ENCODE measurements at places on chromosomes 1 and 21.

DNA sequence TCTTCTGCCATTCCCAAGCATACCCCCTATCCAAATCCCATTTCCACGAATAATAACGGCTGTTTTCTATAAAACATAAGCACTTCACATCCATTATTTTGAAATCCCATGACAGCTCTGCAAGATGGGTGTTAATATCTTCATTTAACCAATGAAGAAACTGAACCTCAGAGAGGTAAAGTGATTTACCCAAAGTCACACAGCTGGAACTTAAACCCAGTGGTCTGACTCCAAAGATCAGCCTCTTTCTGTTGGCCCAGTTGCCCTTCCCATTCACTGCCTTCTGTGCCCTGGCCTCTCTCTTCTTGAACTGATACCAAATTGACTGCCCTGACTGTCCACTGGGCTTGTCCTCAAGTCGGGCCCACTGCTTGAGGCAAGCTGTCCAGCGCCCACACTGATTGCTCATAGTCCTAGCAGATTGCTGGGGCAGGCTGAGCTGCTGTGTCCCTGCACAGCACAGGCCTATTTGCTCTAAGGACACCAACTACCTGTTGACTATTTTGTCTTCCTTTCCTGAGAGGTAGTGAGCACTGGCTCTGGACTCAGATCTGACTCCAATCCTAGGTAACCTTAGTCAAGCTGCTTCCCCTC is 19.3 kb downstream of the TAL1 start:
- DNase-seq, result no peak

DNA sequence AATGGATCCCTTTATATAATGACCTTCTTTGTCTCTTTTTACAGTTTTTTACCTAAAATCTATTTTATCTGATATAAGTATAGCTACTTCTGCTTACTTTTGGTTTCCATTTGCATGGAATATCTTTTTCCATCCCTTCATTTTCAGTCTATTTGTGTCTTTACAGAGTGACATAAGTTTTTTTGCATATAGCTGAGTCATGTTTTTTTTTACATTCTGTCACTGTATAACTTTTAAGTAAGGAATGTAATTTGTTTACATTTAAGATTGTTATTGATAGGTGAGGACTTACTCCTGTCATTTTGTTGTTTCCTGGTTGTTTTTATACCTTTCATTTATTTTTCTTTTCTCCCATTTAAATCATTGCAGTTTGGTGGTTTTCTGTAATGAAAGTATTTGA is 402.7 kb upstream of the ADGRL2 start:
- DNase-seq, result no peak

DNA sequence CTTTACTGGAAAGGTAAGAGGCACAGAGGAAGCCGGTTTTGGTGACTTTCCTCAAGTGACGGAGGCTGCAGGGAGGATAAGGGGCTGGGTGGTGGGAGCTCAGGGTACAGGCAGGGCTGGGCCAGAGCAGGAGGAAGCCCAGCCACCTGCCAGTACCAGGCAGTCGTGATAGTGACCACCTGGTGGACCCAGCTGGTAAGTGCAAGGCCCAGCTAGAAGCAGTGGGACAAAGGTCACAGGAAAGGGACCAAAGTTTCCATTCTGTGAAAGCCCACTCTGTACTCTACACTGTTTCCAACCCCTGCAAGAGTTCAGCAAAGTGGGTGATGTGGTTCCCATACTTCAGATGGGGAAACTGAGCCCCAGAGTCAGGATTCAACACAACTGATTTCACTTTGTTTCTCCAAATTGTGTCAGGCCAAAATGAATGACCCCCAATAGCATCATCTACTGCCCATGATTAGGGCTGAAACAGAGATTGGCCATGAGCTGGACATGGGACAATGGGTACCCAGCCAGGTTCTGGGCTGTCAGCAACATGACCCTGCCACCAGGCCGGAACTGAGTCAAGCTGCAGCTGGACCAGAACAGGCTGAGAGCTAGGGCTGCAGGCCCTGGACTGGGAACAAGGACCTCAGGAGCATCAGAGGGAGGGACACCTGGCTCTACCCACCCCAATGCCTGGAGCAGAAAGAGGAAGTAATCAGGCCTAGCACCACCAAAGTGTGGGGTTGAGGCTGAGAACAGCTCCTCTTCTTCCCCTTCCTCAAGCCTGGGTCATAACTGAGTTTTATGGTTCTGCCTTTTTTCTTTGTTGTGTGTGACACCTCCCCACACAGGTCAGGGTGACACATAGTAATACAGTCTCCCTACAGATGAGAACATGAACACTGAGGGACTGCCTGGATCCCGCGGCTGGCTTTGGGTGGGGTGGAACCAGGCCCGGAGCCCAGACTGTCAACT is 50.2 kb downstream of the KCNN3 start:
- no peak for DNase-seq

DNA sequence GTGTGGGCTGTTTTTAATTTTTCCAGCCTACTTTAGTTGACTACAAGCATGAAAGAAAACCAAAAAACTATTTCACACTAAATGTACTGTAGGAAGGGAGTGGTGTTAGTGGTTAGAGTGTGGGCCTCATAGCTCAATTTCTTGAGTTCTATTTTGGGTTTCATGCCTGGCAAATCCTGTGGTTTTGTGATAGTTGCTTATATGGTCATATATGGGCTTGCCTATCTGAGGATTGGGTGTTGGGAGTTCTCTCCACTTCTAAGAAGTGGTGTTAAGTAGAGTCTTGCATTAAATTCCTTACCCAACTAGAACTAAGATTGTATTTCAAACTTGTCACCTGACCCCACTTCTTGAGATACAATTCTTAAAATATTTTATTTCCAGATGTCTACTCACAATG is 37.8 kb upstream of the COL11A1 start:
- no peak for DNase-seq

GRCh38 chr1:74266001-74266400 is 30.8 kb downstream of the TNNI3K start:
- DNase-seq, result no peak

DNA sequence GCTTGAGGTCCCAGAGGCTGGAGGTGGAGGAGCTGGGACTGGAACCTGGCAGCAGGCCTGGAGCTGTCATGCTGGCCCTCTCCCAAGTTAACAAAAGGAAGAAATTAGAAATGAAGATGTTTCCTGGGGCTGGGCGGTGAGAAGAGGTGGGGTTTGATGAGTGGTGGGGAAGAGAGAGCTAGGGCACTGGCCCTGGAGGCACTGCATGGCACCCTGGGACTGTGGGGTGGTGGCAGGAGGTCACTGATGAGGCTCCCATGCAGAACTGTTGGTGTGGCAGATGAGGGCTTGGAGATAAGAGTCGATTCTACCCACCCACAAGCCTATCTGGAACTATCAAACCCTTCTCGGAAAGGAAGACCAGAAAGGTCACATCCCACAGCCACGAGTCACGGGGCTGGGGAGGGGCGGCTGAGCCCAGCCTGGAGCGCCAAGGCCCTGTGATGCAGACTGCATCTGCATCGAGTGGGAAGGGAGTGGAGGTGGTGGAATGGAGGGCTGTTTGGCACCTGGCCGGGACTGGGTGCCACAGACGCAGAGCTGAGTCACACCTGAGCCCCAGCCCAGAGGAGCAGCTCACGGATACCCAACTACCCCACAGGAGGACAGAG is 29.4 kb downstream of the MRPL37 start:
- no peak for DNase-seq

DNA sequence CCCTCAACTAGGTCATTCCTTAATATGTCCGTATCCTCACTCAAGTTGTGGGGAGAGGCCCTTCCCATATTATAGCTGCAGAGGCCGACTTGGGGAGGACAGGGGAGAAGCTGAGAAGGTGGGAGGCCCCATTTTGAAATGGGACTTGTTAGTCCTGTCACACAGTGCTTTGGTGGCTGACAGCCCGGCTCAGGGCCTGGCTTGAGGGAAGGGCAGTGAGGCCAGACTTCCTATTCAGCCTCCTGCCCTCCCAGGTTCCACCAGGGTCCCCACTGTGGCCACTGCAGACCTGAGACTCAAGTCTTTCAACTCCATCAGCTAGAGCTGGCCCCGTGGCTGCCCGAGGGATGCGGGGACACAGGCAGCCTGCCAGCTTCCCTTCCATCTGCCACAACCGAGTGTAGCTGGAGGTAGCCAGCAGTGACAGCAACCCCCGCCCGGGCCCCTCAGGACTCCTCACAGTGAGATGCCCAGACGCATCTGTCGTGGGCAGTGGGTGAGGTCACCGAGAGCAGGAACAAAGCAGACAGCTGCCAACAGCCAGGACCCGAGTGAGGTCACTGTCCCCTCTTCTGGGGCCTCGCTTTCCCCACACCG is 36.9 kb downstream of the SIM2 start:
- DNase-seq, result no peak

- DNase-seq, result no peak
Observed at GRCh38 chr1:169245706-169246105, 121.9 kb downstream of the NME7 start.

- no peak for DNase-seq
Observed at GRCh38 chr21:19508844-19509243, 1105.3 kb upstream of the TMPRSS15 start.

- peak; percentile 11 for DNase-seq
Observed at GRCh38 chr1:36034692-36035091, 49.2 kb upstream of the TEKT2 start.

- DNase-seq, result no peak
Observed at GRCh38 chr1:109885589-109885988, 25.1 kb upstream of the CSF1 start.

DNA sequence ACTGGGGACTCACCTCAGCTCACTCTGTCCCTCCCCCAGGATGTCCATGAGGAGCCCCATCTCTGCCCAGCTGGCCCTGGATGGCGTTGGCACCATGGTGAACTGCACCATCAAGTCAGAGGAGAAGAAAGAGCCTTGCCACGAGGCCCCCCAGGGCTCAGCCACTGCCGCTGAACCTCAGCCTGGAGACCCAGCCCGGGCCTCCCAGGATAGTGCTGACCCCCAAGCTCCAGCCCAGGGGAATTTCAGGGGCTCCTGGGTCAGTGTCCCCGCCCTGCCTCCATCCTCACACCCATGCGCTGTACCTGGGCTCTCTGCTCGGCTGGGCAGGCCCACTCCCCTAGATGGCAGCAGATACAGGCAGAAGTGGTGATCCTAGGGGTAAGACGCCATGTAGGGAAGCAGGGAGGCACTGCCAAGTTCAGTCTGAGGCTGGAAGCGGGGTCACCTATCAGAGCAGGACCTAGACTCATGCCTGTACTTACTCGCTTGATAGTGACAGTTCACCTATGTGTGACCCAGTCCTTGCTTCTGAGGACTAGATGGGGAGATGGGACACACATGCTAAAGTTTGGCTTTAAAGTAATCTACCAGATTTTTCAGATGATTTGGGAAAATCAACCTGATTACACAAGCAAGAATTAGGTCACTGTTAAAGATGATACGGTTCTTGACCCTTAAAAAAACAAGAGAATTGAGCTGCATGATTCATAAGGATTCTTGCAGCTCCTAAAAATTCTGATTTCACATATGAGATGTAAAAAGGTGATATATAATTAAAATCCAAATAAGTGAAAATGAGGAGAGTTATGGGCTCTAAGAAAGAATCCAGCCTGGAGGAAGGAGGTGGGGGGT is 38.7 kb downstream of the ETNK2 start:
- no peak for DNase-seq

GRCh38 chr1:37596182-37596667 is 488 bp upstream of the GNL2 start:
- no peak for DNase-seq

DNA sequence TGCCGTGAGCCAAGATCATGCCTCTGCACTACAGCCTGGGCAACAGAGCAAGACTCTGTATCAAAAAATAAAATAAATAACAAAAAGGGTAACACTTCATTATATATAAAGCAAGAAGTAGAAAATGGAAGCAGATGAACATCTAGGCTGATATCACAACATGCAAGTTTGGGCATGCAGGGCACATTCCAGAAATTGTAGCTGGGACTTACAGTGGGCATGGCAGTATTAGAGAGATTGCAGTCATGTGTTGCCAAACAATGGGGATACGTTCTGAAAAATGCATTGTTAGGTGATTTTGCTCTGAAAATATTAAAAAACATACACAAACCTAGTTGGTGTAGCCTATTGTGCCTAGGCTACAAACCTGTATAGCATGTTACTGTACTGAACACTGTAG is 441.0 kb upstream of the PRMT6 start:
- DNase-seq, result no peak

DNA sequence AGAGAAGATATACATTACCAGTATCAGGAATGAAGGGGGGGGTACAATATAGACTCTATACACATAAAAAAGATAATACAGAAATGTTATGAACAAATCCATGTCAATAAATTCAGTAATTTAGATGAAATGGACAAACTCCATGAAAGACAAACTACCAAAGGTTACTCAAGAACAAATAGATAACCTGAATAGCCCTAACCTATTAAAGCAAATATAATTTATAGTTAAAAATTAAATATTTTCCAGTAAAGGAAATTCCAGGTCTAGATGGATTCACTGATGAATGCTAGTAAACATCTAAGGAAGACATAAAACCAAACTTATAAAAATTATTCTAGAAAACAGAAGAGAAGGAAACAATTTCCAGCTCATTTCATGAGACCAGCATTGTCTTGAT is 13.2 kb downstream of the BLZF1 start:
- DNase-seq, result no peak

GRCh38 chr1:229203030-229203751 is 67.7 kb upstream of the RAB4A start:
- DNase-seq, result no peak

DNA sequence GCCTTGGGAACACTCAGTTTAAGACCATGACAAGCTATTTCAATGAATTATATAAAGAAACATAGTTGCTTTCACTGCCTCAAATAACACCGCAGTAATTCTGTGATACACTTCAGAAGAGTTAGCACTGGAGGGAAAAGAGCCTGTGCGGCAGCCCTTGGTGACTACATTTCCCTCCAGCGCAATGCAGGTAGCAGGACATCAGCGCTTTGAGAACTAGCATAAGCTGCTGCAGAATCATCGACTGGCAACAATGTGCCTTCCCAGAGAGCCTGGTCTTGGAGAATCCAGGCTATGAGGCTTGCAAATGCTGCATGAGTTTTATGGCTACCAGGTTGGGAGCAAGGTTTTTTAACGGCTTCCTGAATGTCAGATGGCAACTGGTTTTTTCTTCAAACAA is 7.5 kb downstream of the NRIP1 start:
- no peak for DNase-seq

DNA sequence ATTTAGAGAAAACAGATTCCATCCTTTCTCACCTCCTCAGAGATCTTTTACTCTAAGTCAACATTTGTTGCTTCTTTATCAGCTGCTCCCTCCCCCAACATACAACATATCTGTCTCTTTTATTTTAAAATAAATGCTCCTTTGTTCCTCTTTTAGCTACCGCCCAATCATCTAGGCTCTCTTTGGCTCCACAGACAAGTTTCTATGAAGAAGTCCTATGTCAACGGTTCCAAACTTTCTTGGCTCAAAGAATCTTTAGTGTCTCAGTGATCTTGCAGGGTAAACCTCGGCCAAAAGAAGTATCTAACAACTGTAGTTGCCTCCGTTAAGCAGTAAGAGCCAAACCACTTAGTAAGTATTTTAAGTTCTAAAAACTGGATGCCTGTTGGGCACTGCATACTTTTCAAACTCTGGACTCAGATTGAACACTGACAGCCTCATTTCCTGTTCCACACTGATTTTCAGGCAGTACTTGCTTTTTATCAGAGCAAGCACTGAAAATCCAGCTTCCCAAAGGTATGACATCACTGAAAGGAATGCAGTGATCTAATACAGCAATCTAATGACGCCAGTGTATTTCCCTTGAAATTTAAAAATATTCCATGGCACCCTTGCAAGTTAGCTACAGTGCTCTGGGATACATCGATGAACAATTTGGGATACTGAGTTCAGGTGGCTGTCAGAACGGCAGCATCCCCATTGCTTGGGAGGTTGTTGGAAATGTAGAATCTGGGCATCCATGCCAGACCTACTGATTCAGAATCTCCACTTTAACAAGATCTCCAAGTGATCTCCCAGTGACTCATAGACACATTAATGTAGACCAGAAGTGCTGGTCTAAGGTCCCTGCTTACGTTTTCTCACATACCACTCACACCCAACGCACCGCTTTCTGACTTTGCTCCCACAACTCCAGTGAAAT is 26.8 kb downstream of the EGLN1 start:
- DNase-seq, result peak; percentile 95

Measured in AG09309 (cell line).